ENCODE measurements at places on chromosomes 5 and 9.

GRCh38 chr5:143156086-143156485, 247.4 kb downstream of the NR3C1 start:
- DNase-seq = no peak

- DNase-seq = no peak
Measured at GRCh38 chr9:7135735-7136134, 378.0 kb downstream of the KDM4C start.

DNA sequence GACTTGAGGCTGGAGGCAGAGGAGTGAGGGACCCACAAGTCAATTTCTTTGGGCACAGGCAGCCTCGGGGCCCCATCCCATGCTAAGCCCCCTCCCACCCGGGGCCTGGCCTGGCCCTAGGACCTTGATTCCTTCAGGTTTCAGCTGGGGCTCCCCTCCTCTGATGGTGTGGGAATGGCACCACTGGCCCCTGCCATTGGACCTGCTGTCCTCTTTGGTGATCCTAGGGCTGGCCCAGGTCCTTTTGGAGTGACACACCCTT, 10.5 kb downstream of the ERGIC1 start:
- no peak for DNase-seq

DNA sequence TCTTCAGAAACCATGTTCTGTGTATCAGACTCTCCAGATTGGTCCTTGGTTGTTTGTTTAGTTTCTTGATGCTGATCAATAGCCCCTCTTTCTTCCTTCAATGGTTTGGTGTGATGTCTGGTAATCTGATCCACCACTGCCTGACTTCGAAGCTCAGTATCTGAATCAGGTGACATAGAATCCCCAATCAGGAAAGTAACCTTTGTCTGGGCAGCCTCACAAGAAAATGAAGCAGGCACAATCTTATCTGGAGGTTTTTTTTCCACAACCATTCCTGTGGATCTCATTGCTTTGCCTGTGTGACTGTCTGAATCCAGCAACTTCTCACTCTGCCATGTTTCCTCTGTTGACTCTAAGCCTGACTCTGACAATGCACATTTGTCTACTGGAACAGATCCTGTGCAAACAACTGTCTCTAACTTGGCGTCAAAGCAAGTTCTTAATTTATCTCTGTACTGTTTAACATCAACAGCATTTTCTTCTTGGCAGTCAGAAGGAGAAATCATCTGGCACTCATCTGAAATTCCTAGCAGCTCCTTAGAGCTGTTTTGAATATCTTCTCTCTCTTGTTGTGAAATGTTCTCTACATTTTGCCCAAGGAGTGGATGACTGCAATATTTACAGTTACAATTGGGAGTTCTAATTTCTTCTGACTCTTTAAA, 37.1 kb upstream of the RAPGEF6 start:
- DNase-seq = no peak

DNA sequence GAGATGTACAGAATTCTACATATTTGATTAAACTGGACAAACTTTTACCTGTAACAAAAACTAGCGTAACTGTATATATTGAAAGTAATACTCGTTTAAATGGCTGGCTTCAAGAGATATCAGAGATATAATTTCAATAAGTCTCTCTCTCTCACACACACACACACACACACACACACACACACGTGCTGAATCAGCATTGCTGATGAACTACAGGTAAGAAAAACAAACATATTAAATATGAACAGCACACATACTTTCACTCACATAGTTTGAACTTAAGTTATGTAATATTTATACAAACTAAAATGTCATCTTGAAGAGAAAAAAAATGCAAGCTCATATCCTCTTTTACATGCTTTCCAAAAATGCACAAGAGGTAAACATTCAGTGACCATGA, 145.4 kb downstream of the BNC2 start:
- DNase-seq = no peak

- no peak for DNase-seq
Measured at GRCh38 chr9:93907551-93908199, 47.5 kb downstream of the BARX1 start.

- no peak for DNase-seq
Measured at GRCh38 chr9:21681641-21682040, 120.8 kb upstream of the MTAP start.

- DNase-seq = no peak
Measured at GRCh38 chr5:103693517-103693916, 130.9 kb upstream of the NUDT12 start.

- DNase-seq = no peak
Measured at GRCh38 chr5:58383448-58383847, 76.4 kb downstream of the PLK2 start.

DNA sequence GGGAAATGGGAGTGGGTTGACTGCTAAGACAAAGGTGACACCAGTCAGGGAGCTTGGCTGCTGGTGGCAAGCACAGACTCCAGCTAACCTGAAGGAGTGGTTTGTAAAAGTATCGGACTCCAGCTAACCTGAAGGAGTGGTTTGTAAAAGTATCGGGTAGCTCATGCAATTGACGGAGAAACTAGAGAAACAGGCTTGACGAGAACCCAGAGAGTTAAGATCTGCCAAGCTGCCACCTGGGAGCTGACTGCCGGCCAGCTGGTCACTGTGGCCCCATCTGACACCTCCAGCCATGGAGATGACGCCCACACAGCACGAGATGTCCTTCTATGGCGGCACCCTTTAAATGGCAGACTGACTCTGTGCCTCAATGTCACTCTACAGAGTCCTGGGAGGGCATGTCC, 28.3 kb upstream of the CRB2 start:
- DNase-seq = no peak
